ENCODE measurements at places on chromosomes 16 and 17.
A peak's percentile ranks its signal among the peaks of the same experiment; 100 is the strongest.

DNA sequence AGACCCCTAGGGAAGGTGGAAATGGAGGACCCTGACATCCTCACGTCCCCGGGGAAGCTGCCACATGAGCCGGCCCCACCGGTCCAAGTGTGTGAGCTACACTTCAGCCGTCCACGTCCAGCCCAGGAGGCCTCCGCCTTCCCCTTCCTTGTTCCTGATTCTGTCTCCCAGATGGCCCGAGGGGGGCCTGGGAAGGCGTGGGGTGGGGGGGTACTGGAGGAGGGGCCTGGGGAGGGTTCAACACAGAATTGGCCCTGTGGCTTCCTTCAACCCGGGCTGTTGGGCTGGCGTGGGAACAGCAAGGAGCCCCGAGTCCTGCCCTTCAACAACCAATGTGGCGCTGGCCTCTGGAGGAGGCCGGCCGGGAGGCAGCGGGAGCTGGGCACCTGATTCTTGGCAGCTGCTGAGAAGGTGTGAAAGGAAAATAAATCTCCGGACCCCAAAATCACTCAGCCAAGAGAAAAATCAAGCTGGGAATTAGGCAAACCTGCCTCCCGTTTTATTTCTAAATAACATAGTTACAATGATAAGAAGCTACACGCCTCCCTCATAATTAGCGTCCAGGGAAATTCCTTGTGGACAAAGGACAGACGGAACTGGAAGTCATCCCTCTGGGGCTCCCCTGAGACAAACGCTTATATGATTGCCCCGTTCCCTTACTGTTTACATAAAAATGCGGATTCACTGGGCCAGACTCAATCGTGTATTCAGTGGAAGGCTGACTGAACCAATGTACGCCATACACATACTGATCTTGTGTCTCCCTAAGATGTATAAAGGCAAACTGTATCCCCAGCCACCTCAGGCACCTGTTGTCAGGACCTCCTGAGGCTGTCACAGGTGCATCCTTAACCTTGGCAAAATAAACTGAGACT lies 1.8 kb upstream of the APRT start:
- DNase-seq = no peak

GRCh38 chr16:27109666-27110523 lies 43.2 kb downstream of the C16orf82 start:
- DNase-seq = peak; percentile 95

- no peak for DNase-seq
Observed at GRCh38 chr17:81120149-81120484, 45.2 kb upstream of the PVALEF start.

DNA sequence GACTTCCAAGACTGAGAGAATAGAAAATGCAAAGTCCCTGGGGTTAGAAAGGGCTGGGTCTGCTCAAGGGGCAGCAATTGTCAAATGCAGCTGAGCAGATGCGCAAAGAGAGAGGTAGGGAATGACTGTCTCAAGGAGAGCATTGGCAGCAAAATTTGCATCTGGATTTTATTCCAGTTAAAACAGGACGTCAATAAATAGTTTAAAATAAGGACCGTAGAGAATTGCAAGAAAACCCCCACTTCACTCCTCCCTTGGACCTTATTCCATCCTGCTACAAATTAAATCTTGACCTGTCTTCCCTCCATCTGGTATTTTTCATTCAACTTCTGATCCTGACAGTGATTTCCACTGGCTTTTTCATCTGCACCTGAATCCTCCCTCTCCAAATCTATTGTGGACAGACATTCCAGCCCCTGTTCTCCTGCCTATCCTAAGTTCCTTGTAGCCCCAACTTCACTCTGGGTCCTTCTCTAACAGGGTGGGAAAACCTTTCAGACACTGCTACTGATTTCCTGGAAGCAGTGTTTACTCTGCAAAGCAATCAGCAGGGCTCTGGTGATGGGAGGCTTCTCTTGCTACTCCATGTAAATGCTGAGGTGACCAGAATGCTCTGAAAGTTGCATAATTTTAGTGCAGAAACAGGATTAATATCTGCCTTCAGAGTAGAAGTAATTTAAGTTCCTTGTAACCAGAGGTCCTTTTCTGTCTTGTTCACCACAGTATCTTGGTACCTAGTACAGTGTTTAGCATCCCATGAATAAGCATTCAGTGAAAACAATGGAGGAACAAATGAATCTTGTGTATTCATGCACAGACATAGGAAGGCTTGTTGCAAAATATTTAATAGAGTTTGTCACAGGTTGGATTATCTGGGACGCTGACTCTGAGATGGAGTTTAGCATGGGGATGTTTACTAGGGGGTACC lies 79.2 kb downstream of the CDH11 start:
- DNase-seq = no peak

DNA sequence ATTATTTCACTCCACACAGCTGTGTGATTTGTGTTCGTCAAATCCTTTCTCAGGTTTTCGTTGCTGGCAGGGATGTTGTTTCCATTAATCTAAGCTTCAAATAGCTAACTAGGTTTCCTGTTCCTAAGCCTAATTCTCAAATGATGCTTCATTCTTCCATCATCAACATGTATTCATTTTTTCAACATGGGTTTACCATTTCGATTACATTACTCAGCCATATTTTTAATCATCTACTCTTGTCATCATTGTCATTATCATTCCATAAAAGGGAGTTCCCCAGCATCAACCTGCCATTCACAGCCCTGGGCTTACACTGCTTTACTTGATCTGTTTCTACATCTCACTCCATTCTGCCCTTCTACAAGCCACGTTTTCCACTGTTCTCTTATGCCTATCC lies 33.3 kb upstream of the ANKFN1 start:
- no peak for DNase-seq

DNA sequence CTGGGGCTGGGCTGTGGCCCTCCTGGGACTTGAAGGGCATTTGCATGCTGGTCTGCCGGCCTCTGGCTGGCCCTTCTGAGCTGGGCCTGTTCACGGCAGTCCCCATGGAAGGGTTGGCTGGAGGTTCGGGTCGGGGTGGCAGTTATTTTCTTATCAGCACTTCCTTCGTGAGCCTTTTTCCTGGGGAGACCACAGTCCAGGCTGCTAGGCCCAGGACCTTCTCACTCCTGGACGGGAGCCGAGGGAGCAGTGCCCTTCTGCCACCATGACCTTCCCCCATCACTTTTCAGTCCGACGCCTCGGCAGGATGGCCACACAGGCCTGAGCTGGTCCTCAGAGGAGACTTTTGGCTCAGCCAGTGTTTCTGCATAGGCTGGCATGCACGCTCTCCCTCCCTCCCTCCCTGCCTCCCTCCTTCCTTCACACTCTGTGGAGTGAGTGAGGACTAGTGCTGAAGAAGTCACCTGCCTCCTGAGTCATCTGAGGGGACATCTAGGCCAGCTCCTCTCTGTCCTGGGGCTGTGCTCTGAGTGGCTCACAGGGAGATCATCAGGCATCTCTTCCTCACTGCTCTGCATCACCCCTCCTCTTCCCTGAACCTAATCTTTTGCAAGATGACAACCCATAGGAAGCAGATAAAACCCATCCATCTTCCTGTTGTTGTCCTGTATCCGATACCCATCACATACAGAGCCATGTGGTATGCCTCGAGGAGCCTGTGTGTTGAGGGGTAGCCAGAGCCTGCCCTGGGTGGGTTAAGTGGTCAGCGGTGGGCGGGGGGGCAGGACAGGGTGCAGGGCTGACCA lies 109.7 kb downstream of the RAP1GAP2 start:
- peak; percentile 61 for DNase-seq

DNA sequence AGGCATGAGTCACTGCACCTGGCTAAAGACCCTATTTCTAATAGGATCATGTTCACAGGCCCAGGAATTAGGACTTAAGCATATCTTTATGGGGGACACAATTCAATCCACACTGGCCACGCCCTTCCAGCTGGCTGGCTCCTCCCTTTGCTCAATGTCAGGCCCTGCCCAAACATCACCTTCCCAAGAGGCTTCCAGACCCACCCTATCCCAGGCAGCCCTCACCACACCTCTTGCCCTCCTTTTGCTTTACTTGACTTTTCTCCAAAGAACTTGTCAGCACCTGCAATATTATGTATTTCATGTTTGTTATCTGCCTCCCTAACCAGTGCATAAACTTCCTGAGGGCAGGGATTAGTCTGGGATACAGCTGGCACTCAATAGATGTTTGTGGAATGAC lies 109.6 kb upstream of the CDH5 start:
- DNase-seq = no peak

DNA sequence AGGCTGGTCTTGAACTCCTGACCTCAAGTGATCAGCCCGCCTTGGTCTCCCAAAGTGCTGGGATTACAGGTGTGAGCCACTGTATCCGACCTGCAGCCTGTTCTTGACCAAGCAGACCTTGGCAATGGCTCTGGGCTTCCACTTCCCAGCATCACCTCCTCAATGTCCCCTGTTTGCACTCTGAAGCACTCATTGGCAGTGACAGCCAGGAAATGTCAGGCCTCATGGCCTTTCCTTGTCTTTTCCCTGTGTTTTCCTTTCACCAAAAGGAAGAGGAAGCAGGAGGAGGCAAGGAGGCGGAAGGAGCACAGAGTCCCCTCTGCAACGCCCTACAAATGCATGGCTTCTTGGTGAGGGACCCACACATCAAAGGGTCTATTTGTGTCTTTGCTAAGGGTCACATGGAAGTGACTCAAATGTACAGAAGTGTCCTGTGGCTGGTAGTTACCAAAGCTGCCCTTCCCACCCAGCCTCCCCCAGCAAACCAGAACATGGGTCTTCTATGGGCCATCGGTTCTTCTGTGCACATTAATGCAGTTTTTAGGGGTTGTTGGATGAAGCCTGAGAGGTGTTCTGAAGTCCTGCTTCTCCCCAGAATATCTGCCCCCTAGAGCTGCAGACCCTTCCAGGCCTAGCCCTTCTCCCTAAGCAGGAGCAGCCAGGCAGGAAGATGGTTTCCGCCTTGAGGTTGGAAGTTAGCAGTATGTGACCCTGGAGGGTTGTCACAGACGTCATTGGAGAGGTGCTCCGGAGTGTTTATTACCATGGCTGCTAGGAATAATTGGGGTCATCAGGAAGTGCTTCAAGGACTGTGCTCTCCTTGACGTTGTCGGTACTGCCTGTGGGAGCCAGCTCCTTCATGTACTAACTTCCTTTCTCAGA lies 60.8 kb downstream of the WIPI1 start:
- DNase-seq = no peak

GRCh38 chr16:59773330-59773729 lies 1039.2 kb upstream of the GOT2 start:
- no peak for DNase-seq

DNA sequence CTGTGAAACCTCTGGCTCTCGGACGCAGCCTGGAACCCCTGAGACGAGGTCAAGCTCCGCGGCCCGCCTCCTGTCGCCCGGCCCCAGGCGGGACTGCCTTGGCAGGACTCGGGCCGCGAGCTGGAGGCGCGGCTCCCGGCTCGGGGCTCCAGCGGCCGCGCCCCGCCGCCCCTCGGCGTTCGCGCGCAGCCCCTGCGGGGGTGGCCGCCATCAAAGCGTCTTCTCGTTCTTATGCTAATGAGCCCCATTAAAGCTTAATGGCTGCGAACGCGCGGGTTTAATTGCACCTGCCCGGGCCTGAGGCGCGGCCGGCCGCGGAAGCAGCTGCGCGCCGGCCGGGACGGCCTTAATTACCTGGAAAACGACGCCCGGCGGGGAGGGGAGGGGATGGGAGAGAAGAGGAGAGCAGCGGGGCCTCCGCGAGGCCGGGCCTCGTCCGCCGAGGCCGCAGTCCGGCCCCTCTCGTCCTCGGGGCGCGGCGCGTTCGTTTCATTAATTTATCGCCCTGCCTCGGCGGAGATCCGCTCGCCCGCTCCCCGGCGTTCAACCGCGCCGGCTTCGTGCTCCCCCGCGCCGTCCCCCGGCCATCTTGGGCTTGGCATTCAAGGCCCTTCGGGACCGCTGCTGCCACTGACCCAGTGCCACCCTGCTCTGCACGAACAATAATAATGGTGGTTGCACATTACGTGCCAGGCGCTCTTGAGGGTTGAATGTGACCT lies 19.2 kb downstream of the RAI1 start:
- peak; percentile 46 for DNase-seq

DNA sequence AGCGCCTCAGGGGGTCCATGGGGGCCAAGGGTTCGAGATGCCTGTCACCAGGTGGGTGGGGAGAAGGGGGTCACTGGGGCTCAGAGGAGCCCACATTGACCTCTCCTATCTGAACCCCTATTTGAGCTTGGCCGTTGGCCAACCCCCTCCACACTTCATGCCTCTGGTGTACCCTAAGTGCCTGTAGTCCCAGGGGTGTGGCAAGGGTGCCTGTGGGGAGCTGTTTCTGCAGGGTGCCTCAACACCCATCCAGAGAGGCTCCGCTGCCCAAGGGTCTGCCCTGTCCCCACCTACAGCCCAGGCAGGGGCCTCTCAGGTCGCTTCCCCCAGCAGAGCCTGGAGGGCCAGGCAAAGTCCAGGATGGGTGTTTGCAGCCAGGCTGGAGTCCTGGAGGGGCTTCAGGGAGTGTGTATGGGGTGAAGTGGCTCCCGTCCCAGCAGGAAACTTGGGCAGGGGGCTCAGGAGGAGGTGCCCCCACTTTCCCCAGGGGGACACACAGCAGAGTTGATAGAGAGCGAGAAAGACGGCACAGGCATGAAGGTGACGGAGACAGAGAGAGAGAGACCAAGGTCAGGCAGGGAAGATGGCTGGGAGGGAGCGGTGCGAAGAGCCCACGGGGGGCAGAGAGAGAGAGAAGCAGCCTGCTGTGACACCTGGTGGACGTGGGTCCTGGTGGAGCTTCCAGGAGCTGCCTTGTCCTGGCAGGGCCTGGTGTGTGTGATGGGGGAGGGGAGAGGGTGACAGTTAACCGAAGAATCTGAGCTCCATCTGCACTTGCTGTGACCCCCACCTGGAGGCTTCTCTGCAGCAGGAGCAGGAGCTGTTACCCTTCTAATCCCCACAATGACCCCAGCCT lies at the start of gene SEPTIN12:
Gene SEPTIN12, minus strand, starts transcription at position 719 of the 856 bp plus-strand sequence. Its CDS starts 700 bp downstream, at position 19.
- DNase-seq = peak; percentile 43

- DNase-seq = no peak
Observed at GRCh38 chr17:56114469-56114868, 38.8 kb upstream of the ANKFN1 start.

DNA sequence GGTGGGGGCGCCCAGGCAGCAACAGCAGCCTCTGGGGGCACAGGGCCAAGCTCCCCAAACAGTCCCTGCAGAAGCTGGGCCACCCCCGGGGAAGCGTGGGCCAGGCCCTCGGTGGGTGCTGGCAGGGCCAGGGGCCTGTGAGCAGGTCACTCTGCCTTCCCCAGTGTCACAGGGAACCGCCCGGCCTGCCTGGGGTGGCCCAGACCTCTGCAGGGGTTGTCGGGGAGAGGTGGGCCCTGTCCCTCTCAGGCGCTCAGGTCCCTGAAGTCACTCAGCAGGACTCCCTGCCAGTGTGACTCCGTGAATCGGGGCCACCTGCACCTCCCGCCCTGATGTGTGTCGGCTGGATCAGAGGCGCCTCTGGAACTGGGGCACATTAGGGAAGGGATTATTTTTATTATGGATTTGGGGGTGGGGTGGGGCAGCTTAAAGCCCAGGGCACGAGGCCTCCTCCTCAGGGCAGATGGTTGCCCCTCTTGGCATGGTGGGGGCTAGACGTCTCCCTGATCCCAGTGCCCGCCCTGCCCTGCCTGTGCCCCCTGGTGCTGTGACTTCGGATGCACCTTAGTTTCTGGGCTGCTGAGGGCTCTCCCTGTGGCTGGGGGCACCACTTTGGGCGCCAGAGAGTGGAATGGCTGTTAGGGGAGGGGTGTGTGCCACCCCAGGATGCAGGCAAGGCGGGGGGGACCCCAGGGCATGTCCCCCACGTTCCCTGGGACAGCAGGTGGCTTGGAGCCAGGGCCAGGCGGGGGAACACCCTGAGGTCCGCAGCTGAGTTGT lies 1.2 kb upstream of the GNG13 start:
- DNase-seq = no peak

Measured in right cardiac atrium (tissue), 5 donors.